ENCODE measurements at places on chromosomes 6 and 20.

DNA sequence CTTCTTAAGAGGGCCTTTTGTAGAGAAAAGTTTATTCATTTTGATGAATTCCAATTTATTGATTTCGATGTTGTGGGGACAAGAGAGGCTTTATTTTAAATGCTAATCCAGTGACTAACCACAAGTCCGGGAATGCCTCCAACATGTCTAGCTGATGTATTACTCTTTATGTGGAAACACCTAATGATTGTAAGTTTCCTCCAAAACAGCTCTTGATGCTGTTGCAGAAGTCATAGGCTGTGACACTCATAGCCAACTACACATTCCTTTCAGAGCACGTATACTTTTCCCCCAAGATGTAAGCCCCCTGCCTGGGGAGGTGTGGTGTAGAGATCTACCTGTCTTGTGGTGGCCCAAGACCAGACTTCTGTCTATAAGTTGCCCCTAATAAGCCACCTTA, 61.3 kb upstream of the RNF24 start:
- DNase-seq: no peak

DNA sequence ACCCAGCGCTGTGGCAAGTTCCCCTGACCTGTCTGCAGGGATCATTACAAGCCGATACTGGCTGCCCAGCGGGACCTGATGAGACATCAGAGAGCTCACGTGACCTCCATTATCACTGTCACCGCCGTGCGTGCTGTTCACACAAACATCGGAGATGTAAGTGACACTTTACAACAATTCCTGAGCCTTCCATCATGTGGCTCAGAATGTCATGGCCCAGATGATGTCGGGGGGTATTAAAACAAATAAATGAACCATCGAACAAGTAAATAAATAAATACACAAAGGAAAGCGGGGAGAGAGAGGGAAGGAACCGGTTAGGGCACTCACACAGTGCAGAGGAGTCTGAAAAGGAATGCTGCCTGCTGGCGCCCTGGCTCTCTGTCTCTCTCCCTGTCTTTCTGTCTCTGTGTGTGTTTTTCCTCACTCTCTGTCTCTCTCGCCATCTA, 195.1 kb downstream of the BMP7 start:
- DNase-seq: no peak

- DNase-seq: no peak
These were observed 90.2 kb downstream of the PHACTR1 start for GRCh38 chr6:12806796-12807195.

- no peak for DNase-seq
These were observed 317.5 kb downstream of the UTRN start for GRCh38 chr6:144602523-144603180.

GRCh38 chr20:17343091-17343490, 116.3 kb downstream of the PCSK2 start:
- DNase-seq: no peak

DNA sequence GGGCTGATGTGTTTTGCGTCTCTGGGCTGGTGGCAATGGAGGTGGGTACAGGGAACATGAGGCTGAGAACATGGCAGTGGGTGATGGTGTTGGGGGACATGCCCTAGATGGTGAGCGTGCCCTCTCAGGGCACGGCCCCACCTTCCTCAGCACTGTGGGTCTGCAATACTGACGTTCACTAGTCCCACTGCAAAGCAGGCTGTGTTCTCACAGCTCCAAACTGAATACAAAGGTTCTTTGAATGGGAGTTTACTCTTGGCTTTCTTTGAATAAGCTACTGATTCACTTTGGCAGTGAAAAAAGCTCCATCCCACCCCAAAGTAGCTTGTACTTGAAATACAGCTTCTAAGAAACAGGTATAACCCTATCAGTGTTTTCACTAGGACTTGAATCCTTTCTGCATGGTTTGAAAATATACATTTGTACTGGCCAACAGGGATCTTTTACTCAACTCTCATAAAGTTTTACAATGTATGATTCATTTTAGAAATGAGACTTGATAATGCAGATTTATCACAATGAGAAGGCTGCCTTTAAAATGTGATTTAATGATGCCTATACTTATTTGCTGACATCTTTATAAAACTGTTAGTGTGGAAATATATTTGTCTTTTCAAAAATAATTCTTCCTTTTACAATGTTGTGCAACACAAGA, 400.7 kb downstream of the ZFAND3 start:
- no peak for DNase-seq

DNA sequence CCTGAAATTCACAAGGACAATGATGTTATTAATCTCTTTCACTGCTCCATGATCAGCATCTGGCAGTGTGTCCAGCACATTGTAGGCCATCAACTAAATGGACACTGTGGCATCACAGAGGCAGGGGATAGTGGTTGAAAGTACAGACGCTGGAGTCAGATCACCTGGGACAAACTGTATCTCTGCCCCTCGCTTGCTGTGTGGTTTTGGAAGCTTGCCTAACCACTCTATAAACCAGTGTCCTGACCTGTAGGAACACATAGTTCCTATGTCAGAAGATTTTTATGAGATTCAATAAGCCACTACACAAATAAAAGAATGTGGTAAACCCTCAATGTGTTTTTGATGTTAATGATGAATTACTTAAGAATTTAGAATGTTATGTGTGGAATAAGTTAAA, 219.3 kb upstream of the RNF217 start:
- DNase-seq: no peak

GRCh38 chr6:11432713-11433450, 104.7 kb upstream of the TMEM170B start:
- no peak for DNase-seq

GRCh38 chr6:141463237-141463977, 669.3 kb upstream of the GJE1 start:
- no peak for DNase-seq

- DNase-seq: no peak
These were observed 11.4 kb downstream of the ANKS1A start for GRCh38 chr6:34900321-34901031.

GRCh38 chr20:46275091-46275490, 33.2 kb downstream of the CDH22 start:
- DNase-seq: no peak

DNA sequence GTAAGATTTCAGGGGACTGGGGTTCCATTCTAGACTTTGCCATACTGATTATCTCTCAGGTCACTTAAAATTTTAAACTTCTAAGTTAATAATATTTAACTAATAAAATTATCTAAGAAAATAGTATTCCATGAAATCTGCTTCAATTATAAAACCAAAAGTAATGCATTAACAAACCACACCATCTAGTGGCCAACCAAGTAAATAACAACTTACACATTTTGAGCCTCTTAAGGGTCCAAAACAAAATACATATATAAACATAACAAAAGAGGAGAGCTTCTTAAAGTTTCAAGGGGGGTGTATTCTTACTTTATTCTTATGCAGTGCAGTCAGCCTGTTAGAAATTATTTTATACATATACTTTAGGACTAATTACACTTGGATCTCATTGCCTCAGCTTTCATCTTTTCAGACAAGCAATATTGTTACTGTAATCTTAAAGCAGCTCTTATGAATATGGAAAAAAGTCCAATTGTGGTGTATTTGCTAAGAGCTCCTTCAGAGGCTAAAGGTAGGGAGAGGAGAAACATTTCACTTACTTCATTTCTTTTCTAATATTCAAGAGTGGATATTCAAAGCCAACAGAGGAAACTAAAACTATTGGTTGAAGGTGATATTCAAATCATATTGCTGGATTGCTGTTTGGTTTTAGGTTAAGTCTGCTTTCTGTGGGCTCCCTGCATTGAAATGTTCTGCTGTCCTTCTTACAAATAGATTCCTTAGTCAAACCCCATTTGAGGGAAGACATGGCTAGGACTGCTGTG, 199.7 kb upstream of the SIM1 start:
- no peak for DNase-seq

GRCh38 chr20:9590189-9590588, 75.8 kb downstream of the LAMP5 start:
- no peak for DNase-seq

GRCh38 chr6:81682235-81682795, 70.2 kb downstream of the TENT5A start:
- DNase-seq: no peak

- DNase-seq: no peak
These were observed 36.9 kb downstream of the TRPC4AP start for GRCh38 chr20:35055445-35056276.

GRCh38 chr6:146791930-146792329, 193.2 kb downstream of the ADGB start:
- DNase-seq: no peak

GRCh38 chr6:116471531-116471930, 10.4 kb downstream of the CALHM6 start:
- no peak for DNase-seq

- no peak for DNase-seq
These were observed 193.5 kb upstream of the PLN start for GRCh38 chr6:118354641-118355040.

DNA sequence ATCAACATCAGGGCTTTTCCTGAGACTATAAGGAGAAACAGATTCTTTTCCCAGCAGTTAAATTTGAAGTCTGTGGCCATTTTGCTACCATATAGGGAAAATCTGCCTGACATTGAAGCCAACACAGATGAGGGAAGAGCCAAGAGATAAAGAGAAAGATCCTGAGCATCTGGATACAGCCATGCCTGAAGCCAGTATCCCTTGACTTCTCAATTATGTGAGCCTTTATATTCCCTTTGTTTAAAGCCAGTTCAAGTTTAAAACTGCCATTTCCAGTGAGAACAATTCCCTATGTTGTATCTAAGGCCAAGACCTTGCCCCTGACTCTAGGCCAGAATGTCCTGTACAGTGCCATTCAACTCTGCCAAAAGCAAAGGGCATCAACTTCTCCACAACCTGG, 3.8 kb upstream of the NRSN2 start:
- no peak for DNase-seq

Measured in nucleus accumbens (tissue), 56 donors.